ENCODE measurements at places on chromosomes 12 and 14. TPM values are rescaled to one million over a fixed set of nuclear protein-coding genes. Genes with fewer than 3 reads are reported as not detected.

DNA sequence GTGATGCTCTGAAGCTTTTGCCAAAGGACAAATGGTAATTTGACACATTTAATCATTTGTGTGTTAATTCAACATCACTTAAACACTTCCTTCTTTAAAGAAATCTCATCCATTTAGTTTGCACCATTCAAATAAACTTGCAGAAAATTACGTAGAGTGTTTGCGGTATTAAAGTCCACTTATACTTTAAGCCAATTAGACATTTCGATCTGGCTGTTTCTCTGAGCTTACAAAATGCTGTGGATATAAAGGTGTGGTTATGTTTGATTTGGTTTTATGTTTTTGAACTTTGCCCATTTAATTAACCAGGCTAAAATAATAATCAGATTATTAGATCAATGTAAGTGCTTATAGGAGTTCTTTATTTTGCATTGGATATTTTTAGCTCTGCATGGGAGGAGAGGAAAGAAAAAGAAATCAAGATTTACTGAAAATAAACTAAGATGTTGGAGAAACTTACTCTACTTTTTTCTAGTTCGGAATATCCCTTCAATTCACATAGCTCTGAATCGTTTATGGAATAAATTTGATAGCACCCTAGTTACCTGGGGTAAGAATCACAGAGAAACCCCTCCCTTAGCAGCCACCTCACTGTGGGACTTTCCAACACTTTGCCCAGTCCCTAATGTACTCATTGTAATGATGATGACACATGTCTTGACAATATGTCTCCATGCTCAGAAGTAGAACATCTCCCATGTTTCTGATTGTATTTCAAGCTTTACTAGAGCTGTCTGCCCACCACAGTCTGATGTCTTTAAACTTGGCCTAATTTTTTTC is 268.0 kb downstream of the BTG1 start:
- H3K27me3 ChIP-seq = no peaks in the 10 kb centered on the region
- H3K27ac ChIP-seq = no peak overlapping the region
- no peaks in the 10 kb centered on the region for H3K4me1 ChIP-seq
- no peaks in the 10 kb centered on the region for H3K36me3 ChIP-seq
- DNase-seq = no peak
- H3K4me3 ChIP-seq = no peak overlapping the region

DNA sequence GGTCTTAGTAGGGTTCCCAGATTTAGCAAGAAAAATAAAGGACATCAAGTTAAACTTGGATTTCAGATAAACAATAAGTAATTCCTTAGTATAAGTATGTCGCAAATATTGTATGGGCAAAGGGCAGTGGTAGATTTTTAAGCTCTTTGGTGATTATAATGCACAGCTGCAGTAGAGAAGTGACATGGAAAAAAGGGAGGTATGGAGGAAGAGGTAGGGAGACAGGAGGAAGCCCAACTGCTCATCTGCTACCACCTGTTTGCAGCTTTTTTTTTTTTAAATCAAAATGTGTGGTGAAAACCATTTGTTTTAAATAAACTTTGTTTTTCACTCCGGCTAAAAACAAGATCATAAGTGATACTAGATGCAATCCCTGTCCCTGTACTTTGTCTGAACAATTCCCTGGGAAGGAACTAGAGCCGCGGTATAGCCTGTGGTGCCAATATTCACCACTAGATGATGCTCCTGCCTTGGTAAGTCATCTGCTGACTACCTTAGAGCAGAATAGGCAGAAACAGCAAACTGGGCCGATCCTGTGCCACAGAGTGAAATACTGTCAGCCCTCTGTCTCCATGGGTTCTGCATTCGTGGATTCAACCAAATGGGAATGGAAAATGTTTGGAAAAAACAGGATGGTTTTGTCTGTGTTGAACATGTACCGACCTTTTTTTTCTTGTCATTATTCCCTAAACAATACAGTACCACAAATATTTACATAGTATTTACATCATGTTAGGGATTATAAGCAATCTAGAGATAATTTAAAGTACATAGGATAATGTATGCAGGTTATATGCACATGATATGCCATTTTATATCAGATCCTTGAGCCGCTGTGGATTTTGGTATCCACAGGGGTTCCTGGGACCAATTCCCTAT is 62.4 kb upstream of the PLBD1 start:
- H3K27ac ChIP-seq = no peak overlapping the region
- DNase-seq = peak; percentile 79
- H3K27me3 ChIP-seq = no peaks in the 10 kb centered on the region
- H3K4me3 ChIP-seq = no peak overlapping the region
- H3K4me1 ChIP-seq = peaks cover 3% of the 10 kb centered on the region
- H3K36me3 ChIP-seq = no peaks in the 10 kb centered on the region

The TXNDC16 gene
- total RNA-seq = 22.6 TPM

- H3K27ac ChIP-seq = no peak overlapping the region
- H3K27me3 ChIP-seq = no peaks in the 10 kb centered on the region
- no peaks in the 10 kb centered on the region for H3K4me1 ChIP-seq
- no peak overlapping the region for H3K4me3 ChIP-seq
- H3K36me3 ChIP-seq = no peaks in the 10 kb centered on the region
- DNase-seq = no peak
Measured at GRCh38 chr12:34354239-34355200, 332.2 kb downstream of the ALG10 start.

The TMEM119 gene
- 0.97 TPM for total RNA-seq

- H3K4me3 ChIP-seq = no peak overlapping the region
- DNase-seq = no peak
- H3K27me3 ChIP-seq = no peaks in the 10 kb centered on the region
- H3K4me1 ChIP-seq = peaks cover 10% of the 10 kb centered on the region
Measured at GRCh38 chr14:88247228-88247627, 75.8 kb downstream of the KCNK10 start.

DNA sequence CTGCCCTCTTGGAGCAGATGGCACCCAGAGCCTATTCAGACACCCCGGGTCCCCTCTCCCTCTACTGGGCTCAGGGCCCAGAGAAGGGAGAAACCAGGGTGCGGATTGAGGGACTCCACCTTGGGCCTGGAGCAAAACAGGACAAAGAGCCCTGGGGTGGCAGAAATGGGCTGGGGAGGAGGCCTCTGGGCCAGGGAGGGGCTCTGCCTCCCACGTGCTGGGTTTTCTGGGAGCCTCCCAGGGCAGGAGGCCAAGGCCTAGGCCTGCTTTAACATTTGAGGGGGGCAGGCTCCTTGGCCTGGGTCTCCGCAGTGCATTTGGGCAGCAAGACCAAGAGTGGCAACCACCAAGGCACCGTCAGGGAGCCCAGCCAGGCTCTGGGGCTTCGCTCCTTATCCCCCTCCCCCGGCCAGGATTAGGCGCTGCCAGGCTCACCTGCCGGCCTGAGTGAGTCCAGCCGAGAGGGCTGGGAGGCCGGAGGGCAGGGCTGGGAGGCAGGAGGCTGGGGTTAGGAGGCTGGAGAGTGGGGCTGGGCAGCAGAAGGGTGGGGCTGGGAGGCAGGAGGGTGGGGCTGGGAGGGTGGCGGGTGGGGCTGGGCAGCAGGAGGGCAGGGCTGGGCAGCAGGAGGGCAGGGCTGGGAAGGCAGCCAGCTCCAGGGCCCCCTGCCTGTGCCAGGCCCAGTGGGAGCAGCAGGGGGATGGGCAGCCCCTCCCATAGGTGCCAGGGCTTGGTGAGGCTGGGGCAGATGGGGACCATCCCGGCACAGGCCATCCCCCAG is 101.8 kb upstream of the EIF5 start:
- peak; percentile 38 for DNase-seq
- H3K4me3 ChIP-seq = no peak overlapping the region
- no peaks in the 10 kb centered on the region for H3K36me3 ChIP-seq
- peaks cover 11% of the 10 kb centered on the region for H3K4me1 ChIP-seq
- H3K27me3 ChIP-seq = no peaks in the 10 kb centered on the region

DNA sequence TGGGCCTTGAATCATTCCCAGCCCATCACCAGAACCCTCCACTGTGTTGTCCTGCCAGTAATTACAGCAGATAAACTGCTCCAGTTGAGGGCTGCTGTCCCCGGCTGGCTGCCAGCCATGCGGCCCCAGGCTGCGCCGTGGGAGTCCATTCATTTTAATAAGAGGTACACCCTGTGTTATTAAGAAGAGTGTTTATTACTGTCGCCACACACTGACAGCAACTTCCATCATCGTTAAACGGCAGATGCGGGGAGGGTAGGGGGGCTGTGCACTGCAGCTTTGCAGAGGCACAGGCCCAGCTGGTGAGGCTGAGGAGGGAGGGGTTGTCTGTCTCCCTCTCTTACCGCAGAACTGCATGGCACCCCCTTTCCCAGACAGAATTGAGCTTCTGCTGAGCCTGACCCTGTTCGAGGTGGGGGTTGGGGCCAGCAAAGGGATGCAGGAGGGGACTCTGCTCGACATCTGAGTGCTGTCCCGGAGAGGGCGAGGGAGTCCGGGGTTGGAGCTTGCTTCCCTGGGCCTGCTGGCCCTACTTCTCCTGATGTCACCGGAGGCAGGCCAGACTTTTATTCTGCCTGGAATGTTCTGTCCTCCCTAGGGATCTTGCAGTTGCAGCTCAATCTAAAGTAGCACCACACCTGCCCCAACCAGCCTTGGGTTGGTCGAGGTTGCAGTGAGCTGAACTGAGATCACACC is 33.8 kb upstream of the GPATCH2L start:
- no peak for DNase-seq
- no peak overlapping the region for H3K4me3 ChIP-seq
- H3K4me1 ChIP-seq = peaks cover 11% of the 10 kb centered on the region
- no peaks in the 10 kb centered on the region for H3K27me3 ChIP-seq
- no peaks in the 10 kb centered on the region for H3K36me3 ChIP-seq
- H3K27ac ChIP-seq = no peak overlapping the region

DNA sequence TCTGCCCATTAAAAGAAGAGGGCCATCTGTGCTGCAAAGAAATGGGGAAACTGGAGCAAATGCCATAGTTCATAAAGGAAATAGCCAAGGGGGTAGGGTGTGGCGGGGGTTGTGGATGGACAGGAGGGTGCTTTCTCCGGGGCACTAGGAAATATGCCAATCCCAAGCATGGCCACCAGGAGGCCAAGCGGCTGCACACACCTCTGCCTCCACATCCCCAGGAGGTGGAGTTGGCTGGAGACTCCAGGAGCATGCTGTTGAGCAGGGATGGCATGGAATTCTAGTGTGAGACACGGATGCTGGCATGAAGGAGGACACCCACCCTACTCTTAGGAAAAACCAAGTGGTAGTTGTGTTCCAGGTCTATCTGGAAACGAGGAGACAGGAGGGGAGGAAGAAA is 25.2 kb downstream of the NID2 start:
- no peaks in the 10 kb centered on the region for H3K4me1 ChIP-seq
- DNase-seq = peak; percentile 71
- H3K36me3 ChIP-seq = no peaks in the 10 kb centered on the region

DNA sequence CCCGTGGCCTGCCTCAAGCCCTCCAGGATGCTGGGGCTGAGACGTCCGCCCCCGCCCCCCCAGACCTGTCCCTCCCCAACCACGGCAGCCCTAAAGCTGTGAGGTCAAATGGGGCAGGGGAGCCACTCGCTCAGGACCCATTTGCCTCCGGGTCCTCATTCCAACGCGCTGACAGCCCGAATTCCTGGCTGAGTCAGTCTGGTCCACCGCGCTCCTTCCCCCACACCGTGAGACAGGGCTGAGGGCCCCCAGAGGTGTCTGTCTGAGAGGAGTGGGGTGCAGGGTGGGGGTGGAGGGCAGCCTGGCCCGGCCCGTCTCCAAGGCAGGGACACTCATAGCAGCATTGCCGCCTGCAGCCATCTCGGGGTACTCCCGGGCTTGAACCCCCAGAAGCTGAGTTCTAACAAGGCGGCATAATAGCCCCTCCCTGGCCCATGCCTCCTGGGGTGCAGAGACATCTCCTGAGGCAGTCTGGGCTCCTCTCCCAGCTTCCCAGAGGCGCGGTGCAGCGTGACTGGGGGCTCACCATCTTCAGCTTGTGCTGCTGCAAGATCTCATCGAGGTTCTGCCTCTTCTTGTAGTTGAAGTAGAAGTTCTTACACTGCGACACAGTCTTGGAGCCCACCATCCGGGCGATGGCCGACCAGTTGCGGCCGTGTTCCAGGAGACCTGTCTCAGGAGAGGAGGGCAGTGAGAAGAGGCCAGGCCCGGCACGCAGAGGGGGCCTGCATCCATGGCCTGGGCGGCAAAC is 90.5 kb downstream of the RFLNA start:
- peaks cover 13% of the 10 kb centered on the region for H3K27me3 ChIP-seq
- DNase-seq = no peak
- peaks cover 9% of the 10 kb centered on the region for H3K4me1 ChIP-seq
- no peaks in the 10 kb centered on the region for H3K36me3 ChIP-seq
- H3K4me3 ChIP-seq = no peak overlapping the region

DNA sequence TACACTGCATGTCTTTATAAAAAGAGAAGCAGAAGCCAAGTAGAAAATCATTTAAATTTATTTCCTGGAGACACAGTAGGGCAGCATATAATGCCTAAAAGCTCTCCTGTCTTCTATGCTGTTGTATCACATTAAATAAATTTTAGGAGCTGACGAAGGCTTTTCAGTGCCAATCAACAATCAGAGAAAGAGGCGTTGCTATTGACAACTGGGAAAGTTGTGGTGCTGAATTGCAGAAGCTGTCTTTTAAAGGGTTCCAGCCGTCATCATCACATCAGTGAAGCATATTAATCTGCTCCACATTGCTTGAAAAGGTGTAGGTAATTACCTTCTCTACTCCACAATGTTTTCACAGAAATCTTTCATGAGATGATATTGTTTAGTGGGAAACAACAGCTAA is 103.9 kb downstream of the FSCB start:
- no peaks in the 10 kb centered on the region for H3K4me1 ChIP-seq
- no peak overlapping the region for H3K27ac ChIP-seq
- H3K36me3 ChIP-seq = no peaks in the 10 kb centered on the region
- no peak overlapping the region for H3K4me3 ChIP-seq
- H3K27me3 ChIP-seq = no peaks in the 10 kb centered on the region

- no peak for DNase-seq
- no peak overlapping the region for H3K27ac ChIP-seq
- H3K27me3 ChIP-seq = no peaks in the 10 kb centered on the region
Measured at GRCh38 chr14:90487031-90487430, 90.2 kb downstream of the CALM1 start.

GRCh38 chr12:89153341-89153740 is 199.0 kb downstream of the DUSP6 start:
- no peaks in the 10 kb centered on the region for H3K36me3 ChIP-seq
- no peaks in the 10 kb centered on the region for H3K27me3 ChIP-seq
- peaks cover 14% of the 10 kb centered on the region for H3K4me1 ChIP-seq
- DNase-seq = no peak
- H3K4me3 ChIP-seq = no peak overlapping the region

The TPH2 gene
- not detected for total RNA-seq

DNA sequence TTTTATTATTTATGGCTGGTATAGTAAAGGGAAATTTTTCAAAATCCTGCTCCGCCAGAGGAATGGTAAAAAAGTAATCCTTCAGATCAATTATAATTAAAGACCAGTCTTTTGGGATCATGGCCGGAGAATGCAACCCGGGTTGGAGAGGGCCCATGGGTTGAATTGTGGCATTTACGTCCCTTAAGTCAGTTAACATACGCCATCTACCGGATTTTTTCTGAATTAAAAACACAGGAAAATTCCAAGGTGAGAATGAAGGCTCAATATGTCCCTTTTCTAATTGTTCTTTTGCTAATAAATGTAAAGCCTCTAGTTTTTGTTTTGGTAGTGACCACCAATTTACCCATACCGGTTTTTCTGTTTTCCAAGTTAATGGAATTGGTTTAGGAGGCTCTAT is 602.8 kb downstream of the ALG10 start:
- no peaks in the 10 kb centered on the region for H3K36me3 ChIP-seq
- H3K4me3 ChIP-seq = no peak overlapping the region
- H3K27ac ChIP-seq = no peak overlapping the region
- no peaks in the 10 kb centered on the region for H3K27me3 ChIP-seq

Data from neural progenitor cell (in vitro differentiated cells).